Stimulated activated CD4-positive, alpha-beta T cell treated with anti-CD3 and anti-CD28 coated beads, Interleukin-12 subunit alpha, Interleukin-12 subunit beta, amount 100 ng/mL, for 24 hours (primary cell): ENCODE measurements at places on chromosomes 5 and 9.

- no peak for DNase-seq
Measured at GRCh38 chr9:36018891-36019720, 17.6 kb upstream of the RECK start.

DNA sequence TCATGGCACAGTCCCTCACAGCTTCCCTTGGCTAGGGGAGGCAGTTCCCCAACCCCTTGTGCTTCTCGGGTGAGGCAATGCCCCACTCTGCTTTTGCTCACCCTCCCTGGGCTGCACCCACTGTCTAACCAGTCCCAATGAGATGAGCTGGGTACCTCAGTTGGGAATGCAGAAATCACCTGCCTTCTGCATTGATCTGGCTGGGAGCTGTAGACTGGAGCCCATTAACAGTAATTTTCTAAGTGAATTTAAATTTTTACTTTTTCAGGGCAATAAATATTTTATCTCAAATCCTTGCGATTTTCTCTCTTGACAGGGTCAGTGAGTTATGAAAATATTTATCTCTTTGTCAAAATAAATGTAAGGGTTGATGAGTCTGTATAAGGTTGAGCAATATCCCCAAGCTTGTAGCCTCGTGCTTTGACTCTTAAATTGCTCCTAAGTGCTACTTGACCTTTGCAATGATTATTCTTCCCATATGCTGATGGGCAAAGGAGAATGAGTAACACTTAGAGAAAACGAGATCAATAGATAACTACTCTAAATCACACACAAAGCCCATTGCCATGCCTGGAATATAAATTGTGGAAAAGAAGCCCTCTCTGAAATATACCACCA is 82.1 kb upstream of the MOCS2 start:
- no peak for DNase-seq

- peak; percentile 8 for DNase-seq
Measured at GRCh38 chr9:100011062-100011681, 87.6 kb downstream of the ERP44 start.

DNA sequence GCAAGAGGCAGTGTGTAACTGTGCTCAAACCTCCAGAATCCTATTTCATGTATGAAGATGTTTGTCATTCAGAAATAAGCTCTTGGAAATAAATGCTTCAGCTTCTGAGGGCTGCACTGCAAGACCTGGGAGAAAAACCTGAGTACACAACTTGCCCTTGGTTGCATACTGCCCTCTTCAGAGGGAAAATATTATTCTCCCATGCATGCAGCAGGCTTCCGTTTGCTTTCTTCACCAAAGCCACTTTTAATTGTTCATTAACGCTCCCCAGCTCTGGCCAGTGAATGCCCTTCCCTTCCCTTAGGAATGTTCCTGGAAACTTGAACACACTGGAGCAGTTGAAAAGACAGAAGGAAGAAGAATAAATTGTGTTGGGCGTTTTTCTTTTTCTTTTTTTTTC is 2.5 kb upstream of the WHRN start:
- DNase-seq: no peak

GRCh38 chr5:154647114-154647760 is 107.9 kb upstream of the LARP1 start:
- DNase-seq: no peak

DNA sequence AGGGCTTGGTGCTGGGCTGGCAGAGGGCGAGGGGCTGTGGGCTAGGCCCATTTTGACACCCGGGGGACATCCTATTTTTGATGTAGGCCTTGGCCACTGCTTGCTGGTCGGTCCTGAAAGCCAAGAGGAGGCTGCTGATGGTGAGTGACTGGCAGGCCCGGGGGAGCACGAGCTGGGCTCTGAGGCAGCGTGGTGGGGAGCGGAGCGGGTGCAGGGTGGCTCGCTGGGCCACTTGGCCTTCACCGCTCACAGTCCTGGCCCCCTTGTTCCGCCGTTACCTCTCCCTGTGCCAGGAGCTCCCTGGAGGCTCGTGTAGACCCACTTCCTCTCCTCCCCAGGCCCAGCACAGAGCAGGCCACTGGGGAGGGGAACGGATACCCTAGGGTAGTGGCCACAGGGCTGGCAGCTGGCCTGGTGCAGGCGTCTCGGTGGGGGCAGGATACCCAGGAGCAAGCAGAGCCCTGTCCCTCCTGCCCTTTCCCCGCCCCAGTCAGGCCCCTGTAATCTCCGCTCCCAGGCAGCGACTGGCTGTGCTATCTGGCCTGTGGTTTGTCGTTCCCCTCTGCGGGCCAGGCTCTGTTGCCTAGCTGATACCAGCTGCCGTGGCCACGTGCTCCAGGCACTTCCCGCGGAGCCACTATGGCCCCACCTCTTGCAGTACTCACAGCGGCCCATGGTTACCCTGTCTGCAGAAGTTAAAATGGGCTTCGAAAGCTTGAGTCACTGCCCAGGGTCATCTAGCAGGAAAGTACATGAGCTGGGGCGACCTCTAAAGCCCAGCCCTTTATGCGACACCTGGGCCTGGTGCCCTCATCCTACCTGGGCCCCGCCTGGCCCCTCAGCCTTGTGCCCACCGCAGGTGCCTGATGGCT is 11.7 kb upstream of the DOLPP1 start:
- DNase-seq: peak; percentile 23

GRCh38 chr5:72179028-72179815 is 71.9 kb downstream of the MAP1B start:
- no peak for DNase-seq

- DNase-seq: no peak
Measured at GRCh38 chr9:135907006-135907430, 328 bp downstream of the CAMSAP1 start.

- no peak for DNase-seq
Measured at GRCh38 chr5:109199799-109200620, 209.8 kb downstream of the PJA2 start.

DNA sequence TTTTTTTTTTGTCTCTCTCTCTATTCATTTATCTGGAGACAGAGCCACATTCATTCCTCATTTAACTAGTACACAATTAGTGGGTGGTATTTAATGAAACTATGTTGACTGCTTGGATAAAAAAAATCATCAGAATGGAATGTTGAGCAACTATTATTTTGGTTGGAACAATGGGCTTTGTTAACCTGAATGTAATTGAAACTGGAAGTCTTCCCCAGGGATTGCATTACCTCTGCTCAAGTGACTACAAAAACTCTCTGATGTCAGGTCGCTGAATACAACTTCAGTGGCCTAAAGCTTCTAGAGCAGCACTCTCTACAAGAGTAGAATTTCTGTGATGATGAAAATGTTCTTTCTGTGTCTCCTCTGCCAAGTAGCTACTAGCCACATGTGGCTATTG is 295.8 kb downstream of the DEPDC1B start:
- DNase-seq: no peak

DNA sequence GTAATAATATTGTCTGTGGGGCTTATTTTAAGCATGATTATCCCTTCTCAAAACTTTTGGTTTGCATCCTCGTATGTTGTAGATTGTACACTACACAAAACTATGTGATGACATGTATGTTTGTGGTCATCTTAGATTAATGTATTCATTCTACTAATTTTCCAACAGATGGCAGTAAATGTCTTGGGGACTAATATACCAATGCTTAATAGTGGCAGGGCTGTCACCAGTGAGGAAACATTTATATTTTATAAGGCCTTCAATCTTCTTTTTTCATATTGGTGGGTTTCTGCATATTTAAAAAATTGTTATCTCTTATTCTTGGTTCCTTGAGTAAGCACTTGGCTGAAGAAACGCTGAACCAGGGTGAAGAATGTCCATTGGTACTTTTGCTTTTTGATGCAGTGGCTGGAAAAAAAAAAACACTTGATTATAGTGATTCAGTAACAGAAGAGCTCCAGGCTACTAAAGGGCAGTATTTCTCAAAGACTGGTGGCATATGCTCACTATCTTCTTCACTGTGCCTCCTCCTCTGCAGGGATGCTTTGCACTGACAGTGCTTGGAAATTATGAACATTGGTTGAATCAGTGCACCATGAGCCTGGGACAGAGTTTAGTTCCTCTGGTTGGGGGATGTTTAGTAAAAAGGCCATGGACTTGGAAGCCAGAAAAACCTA is 530.3 kb downstream of the RASEF start:
- DNase-seq: no peak

DNA sequence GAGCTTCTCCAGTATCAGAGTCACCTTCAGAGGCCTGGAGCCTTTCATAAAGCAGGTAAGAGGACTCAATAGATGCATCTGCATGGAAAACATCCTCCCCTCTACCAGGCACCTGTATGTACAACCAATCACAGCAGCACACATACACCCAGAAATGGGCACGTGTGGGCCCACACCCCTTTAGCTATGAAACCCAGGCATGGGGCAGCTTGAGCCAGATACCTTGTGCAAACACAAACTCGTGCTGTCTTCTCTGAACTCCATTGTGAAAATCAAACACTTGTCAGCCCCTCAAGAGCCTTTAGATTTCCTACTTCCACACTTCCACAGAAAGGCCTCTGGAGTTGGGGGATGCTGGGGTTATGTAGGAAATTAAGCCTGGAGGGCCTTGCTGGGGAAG is 1.1 kb upstream of the CSF2 start:
- no peak for DNase-seq

DNA sequence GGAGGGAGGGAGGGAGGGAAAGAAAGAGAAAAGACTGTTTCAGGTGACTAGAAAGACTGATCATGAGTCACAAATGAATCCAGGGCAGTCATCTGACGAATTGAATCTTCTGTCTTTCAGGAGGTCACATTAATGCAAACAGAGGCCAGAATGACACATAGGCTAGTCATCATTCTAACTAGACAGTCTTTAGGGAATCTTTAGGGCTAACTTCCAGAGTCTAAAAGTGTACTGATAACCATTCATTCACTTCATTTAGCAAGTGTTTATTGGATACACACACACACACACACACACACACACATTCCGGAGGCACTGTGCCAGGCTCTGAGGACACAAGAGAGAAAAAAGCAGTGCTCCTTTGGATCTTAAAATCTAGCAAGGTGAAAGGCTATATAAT is 156.7 kb downstream of the EBF1 start:
- no peak for DNase-seq
